ENCODE measurements at places on chromosomes 7 and 10.

GRCh38 chr7:53603461-53603860 lies 568.0 kb downstream of the POM121L12 start:
- DNase-seq = no peak

GRCh38 chr10:128922172-128922571 lies 544.9 kb upstream of the MGMT start:
- no peak for DNase-seq

- DNase-seq = no peak
These were observed 12.5 kb upstream of the PALS2 start for GRCh38 chr7:24560772-24561171.

DNA sequence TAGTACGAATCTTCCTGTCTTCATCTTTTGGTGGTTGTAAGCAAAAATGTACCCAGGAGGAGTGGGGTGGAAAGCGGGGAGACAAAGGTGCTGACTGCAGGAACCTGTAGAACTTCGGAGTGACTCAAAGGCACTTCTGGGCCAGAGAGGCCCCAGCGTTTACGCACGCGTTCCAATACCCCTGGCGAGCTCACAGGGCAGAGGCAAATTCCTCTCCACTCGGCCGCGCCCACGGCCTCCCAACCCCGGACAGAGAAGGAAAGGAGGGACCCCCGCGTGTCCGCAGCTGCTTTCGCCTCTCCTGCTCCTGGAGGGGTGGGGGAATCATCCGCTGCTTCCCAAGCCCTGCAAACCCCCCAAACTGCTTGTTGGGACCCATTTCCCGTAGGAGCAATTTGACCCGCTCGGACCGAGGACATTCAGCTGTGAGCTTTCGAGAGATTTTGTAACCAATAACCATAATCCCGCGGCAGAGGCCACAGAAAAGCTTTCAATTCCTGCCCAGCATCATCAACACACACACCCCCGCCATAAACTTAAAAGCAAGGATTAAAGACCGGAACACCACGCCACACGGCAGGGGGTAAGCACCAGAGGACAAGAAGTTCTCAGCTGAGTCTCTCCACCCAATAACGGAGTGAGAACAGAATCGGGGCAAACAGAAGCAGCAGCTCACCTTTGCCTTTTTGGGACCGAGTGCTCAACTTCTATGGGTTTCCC lies 2.3 kb downstream of the IGF2BP3 start:
- DNase-seq = peak; percentile 55

GRCh38 chr7:18401757-18402156 lies 93.8 kb upstream of the HDAC9 start:
- no peak for DNase-seq

GRCh38 chr7:135817583-135817982 lies 69.0 kb upstream of the FAM180A start:
- no peak for DNase-seq

GRCh38 chr10:100998991-100999741 lies 442 bp upstream of the LZTS2 start:
- DNase-seq = peak; percentile 88

Measured in activated T-cell treated with anti-CD3 and anti-CD28 coated beads, Interleukin-2, amount 50 U/mL, for 24 hours (primary cell).